ENCODE measurements at places on chromosomes 12 and 14. TPM values are rescaled to one million over a fixed set of nuclear protein-coding genes. Genes with fewer than 3 reads are reported as not detected.

The RNASE7 gene
- total RNA-seq = not detected

The TCTN2 gene
- 4.7 TPM for total RNA-seq

The AKAP5 gene
- 0.12 TPM for total RNA-seq

The RHNO1 gene
- 4.7 TPM for total RNA-seq

The TMPRSS12 gene
- total RNA-seq = not detected

The KRT74 gene
- not detected for total RNA-seq

The SCAF11 gene
- 63.5 TPM for total RNA-seq

The NXPH4 gene
- 3.8 TPM for total RNA-seq

The NEUROD4 gene
- total RNA-seq = not detected

The IAPP gene
- total RNA-seq = not detected

The OTX2 gene
- not detected for total RNA-seq

The GYS2 gene
- not detected for total RNA-seq

The SERPINA10 gene
- not detected for total RNA-seq

The TEX52 gene
- not detected for total RNA-seq

The ASCL1 gene
- total RNA-seq = not detected

The RNASE3 gene
- not detected for total RNA-seq

The SERPINA12 gene
- total RNA-seq = not detected

The NIN gene
- 19.2 TPM for total RNA-seq

The GALNT8 gene
- not detected for total RNA-seq

The RHOJ gene
- 10.5 TPM for total RNA-seq

The DHRS1 gene
- total RNA-seq = 20.9 TPM

The CLMN gene
- 0.23 TPM for total RNA-seq

The BATF gene
- total RNA-seq = 0.12 TPM

The GNB3 gene
- 1.7 TPM for total RNA-seq

The UBE3B gene
- 22.1 TPM for total RNA-seq

The CRIP2 gene
- 148 TPM for total RNA-seq

The DPY19L2 gene
- total RNA-seq = 1.3 TPM

The OTOGL gene
- 0.08 TPM for total RNA-seq

The KLRF1 gene
- total RNA-seq = not detected

The INHBC gene
- total RNA-seq = not detected

The SLC7A8 gene
- 0.15 TPM for total RNA-seq

The TBPL2 gene
- total RNA-seq = not detected

The FZD10 gene
- total RNA-seq = not detected
